Bronchial epithelial cell (primary cell): ENCODE measurements at places on chromosomes 2 and 18. TPM values are rescaled to one million over a fixed set of nuclear protein-coding genes. Genes with fewer than 3 reads are reported as not detected.
A peak's percentile ranks its signal among the peaks of the same experiment; 100 is the strongest.

- no peak for DNase-seq
These were observed 805.2 kb downstream of the SLC4A3 start for GRCh38 chr2:220432645-220433044.

GRCh38 chr2:197606180-197606579 lies 69.2 kb downstream of the RFTN2 start:
- no peak for DNase-seq

GNAL gene
- 8.8 and 10.8 TPM in 2 replicates for total RNA-seq

SMAD4 gene
- 43.7 and 64.5 TPM in 2 replicates for total RNA-seq

DNA sequence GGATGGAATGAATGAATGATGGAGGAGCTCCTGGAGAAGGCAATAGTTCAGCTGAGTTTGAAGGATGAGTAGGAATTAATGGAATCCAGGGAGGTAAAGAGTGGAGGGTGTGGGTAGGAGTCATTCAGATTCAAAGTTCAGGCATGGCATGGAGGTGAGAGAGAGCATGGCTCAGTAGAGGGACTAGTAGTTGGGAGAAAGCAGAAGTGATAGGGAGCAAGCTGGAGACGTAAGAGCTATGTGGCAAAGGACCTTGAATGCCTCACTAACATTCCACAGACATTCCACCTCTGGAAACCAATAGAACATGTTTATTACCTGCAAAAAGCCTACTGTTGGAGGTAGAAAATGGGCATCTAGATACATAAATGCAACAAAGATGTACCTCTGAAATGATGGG lies 170.1 kb downstream of the HAUS1 start:
- no peak for DNase-seq

- DNase-seq = no peak
These were observed 8.4 kb downstream of the CAVIN2 start for GRCh38 chr2:191838526-191838925.

GRCh38 chr2:1628893-1629292 lies 115.4 kb downstream of the PXDN start:
- peak; percentile 93 for DNase-seq

GRCh38 chr18:36382854-36383253 lies 85.3 kb downstream of the FHOD3 start:
- DNase-seq = no peak

CERKL gene
- total RNA-seq = not detected in 2 replicates

GRCh38 chr2:70128005-70128404 lies 40.7 kb downstream of the PCBP1 start:
- DNase-seq = no peak

GRCh38 chr2:126831234-126832005 lies 67.3 kb upstream of the TEX51 start:
- no peak for DNase-seq

DUSP2 gene
- total RNA-seq = 1.8 and 5.3 TPM in 2 replicates

DLX1 gene
- not detected in 2 replicates for total RNA-seq

DNA sequence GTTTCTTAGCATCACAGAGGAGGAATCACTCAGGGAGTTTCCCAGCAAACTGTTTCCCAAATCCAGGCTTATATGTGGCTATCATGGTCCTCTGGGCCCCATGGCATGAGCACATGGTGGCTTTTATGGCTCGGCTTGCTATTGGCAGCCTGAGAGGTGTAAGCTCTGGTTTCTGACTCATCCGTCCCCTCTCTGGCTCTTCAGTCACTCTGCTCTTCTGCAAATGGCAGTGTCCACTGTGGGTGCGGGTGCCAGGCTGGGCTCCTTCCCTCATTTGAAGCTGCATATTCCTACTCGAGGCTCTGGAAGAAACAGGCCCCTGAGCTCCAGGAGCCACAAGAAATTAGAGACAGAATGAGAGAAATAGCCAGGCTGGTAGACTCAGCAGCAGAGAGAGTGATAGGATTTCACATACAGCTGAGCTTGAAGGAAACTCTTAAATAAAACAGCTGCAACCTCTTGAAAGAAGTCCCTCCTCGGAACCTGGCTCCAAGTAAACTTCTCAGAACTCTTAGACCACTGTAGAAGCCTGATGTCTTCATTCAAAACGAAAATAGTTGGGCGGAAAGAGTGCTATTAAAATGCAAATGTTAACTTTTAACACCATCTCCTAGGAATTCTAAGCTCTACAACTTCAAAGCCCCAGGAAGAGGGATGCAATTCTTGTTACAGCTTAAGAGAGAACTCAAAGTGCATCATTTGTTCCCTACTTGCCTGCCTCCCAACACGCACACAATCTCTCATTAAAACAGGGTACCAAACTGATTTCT lies 212.6 kb upstream of the SP5 start:
- no peak for DNase-seq

DNA sequence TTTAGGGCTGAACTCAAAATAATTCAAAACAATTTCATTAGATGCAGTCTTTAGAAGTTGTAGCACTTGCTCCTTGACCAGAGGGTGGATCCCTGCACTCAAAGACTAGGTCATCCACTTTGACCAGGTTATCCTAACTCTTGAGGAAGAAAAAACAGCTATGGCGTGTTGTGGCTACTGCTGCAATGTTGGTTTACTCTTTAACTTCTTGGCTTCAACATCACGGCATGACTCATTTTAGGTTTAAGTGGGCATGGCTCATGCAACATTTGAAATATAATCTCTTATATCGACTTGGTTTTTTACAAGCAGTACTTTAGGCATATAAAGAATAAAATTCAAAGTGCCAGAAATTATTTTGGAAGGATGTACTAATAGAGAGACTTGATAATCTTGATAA lies 35.4 kb downstream of the ANKRD29 start:
- DNase-seq = peak; percentile 93

DNA sequence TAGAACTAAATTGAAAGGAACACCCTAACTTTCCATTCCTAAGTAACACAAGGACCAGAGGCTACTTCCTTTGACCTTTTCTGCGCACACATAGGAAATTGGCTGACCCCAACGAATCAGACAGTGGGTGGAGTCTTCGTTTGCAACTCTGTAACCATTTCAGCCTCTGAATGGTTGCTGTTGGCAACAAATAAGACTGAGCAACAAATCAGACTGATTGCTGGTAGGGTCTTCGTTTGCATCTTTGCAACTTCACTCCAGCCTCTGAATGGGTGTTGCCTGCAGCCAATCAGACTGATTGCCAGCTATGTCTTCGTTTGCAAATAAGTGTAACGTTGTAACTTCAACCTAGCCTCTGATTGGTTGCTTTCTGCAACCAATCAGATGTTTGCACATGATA lies 34.6 kb downstream of the USP40 start:
- no peak for DNase-seq

DNA sequence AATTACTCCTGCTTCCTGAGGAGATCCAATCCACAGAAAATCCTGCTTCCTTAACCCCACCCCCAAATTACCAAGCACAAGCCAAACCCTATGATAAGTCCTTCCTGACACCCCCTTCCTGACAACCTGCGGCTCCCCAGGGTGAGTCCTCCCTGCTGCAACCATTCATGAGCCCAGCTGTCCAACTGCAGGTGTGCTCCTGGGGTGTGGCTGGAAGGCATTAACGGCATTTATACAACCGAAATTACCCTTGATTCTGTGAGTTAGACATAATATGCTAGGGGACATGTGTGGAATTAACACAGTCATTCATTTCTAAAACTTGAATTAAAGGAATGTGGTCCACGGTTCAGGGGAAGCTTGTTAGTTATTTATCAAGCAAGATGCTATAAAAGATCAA lies 119.0 kb upstream of the ALKAL2 start:
- DNase-seq = no peak

IL1R1 gene
- 1.6 and 3.1 TPM in 2 replicates for total RNA-seq

PDE11A gene
- not detected in 2 replicates for total RNA-seq

GPR35 gene
- 0.26 and 0.38 TPM in 2 replicates for total RNA-seq

INHBB gene
- total RNA-seq = 0.53 and 2.3 TPM in 2 replicates

DNA sequence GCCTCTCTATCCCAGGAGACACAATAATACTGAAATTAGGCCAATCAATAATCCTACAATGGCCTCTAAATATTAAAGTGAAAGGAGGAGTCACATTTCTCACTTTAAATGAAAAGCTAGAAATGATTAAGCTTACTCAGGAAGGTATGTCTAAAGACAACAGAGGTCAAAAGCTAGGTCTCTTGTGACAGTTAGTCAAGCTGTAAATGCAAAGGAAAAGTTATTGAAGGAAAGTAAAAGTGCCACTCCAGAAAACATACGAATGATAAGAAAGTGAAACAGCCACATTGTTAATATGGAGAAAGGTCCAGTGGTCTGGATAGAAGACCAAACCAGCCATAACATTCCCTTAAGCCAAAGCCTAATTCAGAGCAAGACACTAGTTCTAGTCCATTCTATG lies 9.5 kb downstream of the SESTD1 start:
- no peak for DNase-seq

EVA1A gene
- total RNA-seq = 4.6 and 5.8 TPM in 2 replicates

UGT1A10 gene
- total RNA-seq = not detected in 2 replicates

- DNase-seq = no peak
These were observed 15.6 kb upstream of the ASAP2 start for GRCh38 chr2:9191041-9191481.

DNA sequence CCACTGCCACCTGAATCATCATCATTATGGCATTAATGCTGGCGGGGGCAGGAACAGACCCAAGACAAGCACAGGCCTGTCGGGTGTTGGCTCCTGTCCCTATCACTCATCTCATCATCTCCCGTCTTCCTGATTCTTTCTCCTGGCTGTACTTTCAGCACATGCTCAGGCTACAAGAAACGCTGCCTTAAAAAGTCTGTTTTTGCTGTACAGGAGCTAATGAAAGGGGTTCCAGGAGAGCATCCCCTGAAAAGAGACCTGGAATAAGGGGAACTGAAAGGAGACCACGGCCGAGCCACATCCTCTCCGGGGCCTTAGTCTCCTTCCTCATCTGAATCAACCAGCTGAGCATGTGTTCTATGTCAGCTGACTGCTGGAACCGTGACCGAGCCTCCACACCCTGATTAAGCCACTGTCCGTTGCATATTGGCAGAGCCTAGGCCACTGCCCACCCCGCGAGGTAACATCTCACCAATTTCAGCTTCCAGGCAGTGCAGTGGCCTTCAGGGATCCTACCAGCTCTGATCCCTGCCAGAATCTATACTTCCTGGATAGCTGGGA lies 62.6 kb downstream of the DNMT3A start:
- peak; percentile 93 for DNase-seq

- peak; percentile 18 for DNase-seq
These were observed 136.8 kb downstream of the RDH14 start for GRCh38 chr2:18423636-18424035.

DNA sequence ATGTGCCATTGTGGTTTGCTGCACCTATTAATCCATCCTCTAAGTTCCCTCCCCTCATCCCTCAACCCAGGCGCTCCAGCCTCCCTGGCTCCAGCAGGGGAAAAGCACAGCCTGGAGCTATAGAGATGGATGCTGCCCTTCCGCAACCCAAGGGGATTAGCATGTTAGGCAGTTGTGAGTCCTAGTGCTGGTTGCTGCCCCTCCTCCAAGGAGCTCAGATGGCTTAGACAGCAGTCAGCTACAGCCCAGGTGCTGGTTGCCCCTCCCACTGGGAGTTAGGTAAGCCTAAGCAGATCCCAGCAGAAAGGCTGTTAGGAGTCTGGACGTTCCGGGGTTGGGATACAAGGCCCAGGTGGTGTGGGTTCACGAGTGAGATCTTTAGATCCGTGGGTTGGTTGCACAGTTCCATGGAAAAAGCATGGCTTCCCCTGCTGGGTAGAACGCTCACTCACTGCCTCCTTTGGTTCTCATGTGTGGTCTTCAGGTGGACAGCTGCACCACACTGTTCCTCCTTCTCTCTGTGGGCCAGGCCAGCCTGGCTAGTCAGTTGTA lies 446.1 kb downstream of the ZNF804A start:
- DNase-seq = no peak

DNA sequence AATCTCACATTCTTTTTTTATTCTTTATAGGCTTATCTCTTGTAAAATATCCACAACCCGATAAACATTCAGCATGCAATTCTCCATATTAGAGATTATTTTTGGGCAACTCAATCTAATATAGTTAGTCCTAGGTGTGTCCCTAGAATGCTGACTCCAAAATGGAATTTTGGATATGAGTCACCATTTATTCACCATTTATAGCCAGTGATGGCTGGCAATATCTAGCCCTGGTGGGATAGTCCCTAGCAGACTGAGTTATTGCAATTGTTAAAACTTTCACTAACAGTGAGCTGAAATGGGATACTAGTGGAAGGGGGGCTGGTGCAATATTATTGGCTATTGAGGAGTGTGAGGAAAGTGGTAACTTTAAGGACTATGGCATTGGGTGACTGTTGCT lies 401.6 kb downstream of the SLC4A3 start:
- DNase-seq = peak; percentile 6

CAPG gene
- total RNA-seq = 701 and 871 TPM in 2 replicates

CYS1 gene
- total RNA-seq = 0.26 TPM in 2 replicates

PROM2 gene
- total RNA-seq = 10.8 and 41.6 TPM in 2 replicates

- no peak for DNase-seq
These were observed 722.7 kb downstream of the TSN start for GRCh38 chr2:122478117-122478516.

DNA sequence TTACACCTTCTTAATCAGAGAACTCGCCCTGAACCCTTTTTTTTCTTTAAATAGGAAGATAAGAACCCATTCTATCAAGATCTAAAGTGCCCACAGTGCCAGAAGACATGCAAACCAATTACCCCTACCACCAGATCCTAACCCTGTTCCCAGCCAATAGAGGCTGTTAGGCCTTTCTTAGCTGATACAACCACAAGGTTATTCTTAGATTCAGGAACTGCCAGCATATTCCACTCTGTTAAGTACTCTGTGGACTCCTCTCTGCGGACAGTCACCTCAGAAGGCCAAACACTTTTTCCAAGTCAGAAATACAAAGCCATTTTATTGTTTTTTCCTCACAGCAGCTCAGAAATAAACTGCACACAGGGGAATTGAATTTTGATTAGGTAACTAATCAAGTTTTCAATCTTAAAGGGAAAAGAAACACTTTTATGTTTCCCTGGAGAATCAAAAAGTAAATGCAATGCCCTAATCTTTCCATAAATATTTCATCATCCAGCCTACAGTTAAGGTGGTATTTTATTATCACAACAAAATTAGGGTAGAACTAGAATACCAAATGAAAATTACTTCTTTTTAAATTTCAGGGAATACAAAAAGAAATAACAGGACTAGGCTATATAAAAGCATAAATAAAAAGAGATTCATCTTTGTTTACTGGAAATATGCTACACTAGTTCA lies 111.4 kb downstream of the NBAS start:
- DNase-seq = no peak

GPR45 gene
- not detected in 2 replicates for total RNA-seq

GRCh38 chr2:58051445-58051844 lies 4.8 kb downstream of the VRK2 start:
- DNase-seq = no peak

DNA sequence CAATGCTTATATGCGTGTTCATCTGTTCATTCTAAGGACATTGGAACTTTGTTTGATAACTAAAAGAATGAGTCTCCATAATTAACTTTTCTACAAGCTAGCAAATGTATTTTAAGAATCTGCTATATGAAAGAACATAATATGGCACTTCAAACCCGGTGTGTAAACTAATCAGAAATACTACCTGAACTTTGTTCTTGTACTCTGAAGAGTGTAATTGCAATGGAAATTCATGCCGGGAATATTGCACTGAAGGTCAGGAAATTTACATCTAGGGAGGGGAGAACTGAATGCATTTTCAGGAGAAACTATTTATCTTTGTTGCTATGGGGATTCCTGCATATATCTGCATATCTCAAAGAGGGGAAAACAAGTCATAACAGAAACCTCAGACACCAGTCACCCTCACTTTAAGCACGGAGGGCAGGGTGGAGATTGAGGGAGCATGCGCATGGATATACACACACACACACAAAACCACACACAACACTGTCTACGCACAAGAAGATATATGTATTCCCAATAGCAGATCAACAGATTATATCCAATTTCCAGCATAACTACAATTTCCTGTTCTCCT lies 76.2 kb downstream of the DTNA start:
- no peak for DNase-seq
